ENCODE measurements at places on chromosomes 11 and 22.

- no peak for DNase-seq
Observed at GRCh38 chr11:66854729-66855211, 2.1 kb upstream of the LRFN4 start.

- no peak for DNase-seq
Observed at GRCh38 chr11:120858740-120859139, 165.2 kb upstream of the TBCEL start.

DNA sequence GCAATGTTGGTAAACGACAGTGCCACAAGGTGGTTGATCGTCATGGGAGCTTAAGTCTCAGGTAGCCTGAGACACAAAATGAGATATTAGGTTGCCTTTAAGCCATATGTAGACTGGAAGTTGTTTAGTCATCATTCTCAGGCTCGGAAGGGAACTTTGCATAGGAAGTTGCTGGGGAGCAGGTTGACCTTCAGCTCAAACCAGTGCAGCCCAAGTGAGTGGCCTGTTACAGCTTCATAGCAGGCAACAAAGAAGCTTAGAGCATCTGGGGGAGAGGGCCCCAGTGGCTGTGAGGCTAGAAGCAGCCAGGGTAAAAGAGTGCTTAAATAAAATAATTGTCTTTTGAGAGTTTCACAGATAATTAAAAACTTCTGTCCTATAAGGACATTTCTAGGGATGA is 404.0 kb downstream of the GUCY1A2 start:
- DNase-seq = no peak

- DNase-seq = no peak
Observed at GRCh38 chr11:45646275-45646927, 19.0 kb downstream of the CHST1 start.

GRCh38 chr11:88117281-88117858 is 57.9 kb downstream of the RAB38 start:
- no peak for DNase-seq

GRCh38 chr11:84721561-84721961 is 905.6 kb downstream of the DLG2 start:
- DNase-seq = no peak

DNA sequence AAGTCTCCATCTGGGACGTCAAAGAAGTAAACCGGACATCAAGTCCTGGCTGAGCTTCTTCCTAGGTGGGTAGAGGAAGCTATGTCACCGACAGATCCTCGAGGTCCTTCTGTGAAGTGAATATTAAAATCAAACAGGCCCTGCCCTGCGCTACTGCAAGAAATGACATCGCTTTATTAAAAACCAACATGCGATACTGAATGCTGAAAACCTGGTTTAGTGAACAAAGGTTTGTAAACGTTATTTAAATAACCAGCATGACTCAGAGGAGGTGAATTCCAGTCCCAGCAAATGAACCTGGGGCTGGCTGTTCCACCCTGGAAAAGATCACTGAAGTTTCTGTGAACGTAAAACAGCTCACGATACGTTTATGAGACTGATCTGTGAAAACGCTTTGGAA is 645 bp downstream of the RTCB start:
- no peak for DNase-seq

GRCh38 chr11:4048340-4048739 is 46.3 kb upstream of the RRM1 start:
- DNase-seq = no peak

GRCh38 chr11:64490562-64491216 is 100.3 kb upstream of the SLC22A12 start:
- DNase-seq = no peak

DNA sequence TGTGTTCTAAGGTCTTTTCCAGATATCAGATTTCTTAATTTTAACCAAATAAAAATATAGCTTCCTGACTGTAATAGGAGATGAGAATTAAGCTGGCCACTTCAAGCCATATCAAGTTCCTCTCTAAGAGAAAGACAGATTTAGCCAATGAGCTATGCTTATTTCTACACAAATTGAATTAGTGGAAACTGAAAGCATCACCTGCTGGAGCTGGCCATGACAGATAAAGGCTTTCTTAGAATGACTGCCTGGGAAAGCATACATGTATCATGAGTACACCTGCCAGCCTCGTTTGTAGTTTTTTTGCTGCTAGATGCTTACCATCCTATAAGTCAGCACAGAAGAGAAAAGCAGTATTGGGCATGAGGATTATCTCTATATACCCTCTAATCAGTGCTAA is 53.5 kb upstream of the DBX1 start:
- DNase-seq = no peak

DNA sequence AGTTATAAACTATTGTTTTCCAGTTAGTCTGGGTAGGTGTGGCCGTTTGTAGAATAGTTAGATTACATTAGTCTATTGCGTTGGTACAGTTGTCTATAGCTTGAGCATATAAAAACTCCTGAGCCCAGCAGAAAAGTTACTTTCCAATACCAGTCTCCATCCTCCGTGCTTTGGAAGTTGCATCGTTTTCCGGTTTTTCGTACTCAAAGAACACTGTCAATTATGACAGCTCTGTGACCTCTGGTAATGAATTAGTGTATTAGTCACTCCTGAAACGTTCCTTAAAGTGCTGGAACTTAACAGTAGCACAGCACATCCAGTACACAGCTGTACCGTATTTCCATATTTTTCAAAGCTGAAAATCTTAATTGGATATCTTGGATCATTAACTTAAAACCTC is 808 bp upstream of the MSANTD2 start:
- DNase-seq = no peak

GRCh38 chr22:30310881-30311771 is 15.6 kb downstream of the TBC1D10A start:
- DNase-seq = no peak

- DNase-seq = no peak
Observed at GRCh38 chr11:26483108-26483507, 89.0 kb downstream of the MUC15 start.

DNA sequence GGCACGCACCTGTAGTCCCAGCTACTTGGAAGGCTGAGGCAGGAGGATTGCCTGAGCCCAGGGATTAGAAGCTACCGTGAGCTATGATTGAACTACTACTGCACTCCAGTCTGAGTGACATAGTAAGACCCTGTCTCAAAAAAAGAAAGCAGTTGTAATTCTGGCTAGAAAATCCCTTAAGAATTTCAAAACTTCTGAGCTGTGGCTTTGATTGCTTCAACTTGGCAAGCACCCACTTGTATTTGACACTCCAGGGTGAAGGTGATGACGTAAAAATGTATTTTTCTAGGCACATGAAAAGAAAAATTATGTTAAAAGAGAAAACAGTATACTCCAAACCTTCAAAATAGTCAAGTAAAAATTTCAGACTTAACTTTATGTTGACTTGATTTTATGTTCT is 23.6 kb upstream of the ALKBH3 start:
- DNase-seq = no peak

DNA sequence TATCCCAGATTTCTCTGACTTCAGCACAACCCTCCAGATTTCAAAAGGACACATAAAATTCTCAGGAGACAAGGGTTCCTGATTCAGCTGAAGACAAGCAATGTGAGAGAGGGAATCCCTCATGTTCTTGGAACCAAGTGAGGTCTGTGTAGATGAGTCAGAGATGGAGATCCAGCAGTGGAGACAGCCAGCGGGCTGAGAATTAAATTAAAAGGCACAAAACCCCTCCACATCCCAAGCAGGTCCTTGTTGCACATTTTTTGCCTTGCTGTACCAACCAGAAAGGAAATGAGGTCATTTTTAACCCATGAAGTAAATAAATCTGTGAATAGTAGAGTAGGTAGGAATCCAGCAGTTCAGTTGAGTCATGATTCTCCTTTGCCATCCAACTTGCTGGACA is 9.7 kb downstream of the MTNR1B start:
- no peak for DNase-seq

- DNase-seq = no peak
Observed at GRCh38 chr11:69808667-69809086, 10.5 kb downstream of the FGF3 start.

GRCh38 chr22:41478891-41479521 is 10.1 kb downstream of the ACO2 start:
- DNase-seq = no peak

- DNase-seq = no peak
Observed at GRCh38 chr11:11057472-11057854, 199.6 kb upstream of the ZBED5 start.

GRCh38 chr11:72072348-72072747 is 8.0 kb downstream of the NUMA1 start:
- no peak for DNase-seq

DNA sequence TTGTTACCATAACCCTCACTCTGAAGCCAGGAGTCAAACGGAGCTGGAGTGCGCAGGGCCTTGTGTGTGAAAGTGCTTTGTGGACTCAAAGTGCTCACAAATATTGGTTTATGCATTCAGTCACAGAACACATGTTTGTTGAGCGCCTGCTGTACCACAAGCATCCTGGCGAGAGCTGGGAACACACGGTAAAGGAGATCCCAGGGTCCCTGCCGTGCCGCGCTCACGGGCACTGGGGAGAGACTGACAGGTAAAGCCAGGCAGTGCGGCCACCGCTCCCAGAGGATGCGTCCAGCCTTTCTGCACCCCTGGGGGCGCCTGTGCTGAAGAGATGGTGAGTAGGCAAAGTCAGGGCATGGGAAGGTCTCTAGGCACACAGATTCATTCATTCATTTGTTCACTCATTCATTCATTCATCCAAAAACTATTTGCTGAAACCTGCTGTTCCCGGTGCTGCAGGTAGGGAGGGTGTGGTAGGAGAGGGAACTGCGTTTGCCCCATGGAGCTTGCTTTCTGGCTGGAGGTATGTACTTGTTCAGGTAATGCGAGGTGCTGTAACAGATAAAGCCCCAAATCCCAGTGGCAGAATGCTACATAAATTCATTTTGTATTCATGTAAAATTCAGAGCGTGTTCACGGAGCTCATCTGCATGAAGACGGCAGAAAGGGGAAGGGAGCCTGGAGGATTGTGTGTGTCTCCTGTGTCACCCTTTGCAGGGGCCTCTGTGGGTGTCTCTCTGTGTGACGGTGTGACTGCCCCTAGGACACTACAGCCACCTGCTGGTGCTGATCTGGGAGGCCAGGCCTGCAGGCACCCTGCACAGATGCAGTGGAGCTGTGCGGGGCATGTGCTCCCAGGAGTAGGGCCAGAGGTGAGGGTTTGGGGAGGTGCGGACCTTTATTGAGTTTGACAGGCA is 167.0 kb upstream of the B3GAT1 start:
- no peak for DNase-seq

GRCh38 chr11:91585035-91585801 is 639.4 kb upstream of the FAT3 start:
- no peak for DNase-seq

- DNase-seq = no peak
Observed at GRCh38 chr11:27470826-27471588, 1.6 kb downstream of the LGR4 start.

DNA sequence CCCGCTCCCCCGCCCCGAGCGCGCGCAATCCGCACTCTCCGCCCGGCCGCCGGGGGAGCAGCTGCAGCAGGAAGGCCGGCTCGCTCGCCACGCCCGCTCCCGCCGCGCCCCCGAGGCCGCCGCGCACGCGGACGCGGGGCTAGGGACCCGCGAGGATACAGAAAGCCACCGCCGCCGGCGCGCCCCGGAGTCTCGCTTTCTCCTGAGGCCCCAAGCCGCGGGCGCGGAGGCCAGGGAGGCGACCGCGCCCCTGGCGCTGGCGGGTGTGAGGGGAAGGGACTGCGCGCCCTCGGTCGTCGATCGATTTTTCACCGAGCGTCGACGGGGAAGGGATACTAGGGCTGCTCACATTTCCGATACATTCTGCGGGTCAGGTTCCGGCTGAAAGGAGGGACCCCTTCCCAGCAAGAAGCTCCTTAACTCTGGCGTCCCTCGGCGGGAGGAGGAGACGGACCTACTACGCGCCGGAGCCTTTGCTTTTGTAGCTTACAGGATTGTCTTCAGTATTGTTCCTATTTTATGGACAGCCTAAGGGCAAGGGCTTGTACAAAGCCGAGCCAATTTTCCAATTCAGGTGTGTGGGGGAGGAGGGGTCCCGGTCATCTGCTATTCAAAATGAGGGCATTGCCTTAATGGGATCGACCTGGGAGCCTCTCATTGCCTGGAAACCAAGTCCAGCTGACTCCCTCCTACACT is 416 bp upstream of the GAB2 start:
- DNase-seq = peak; percentile 75

GRCh38 chr11:22044126-22044525 is 148.8 kb upstream of the ANO5 start:
- no peak for DNase-seq

DNA sequence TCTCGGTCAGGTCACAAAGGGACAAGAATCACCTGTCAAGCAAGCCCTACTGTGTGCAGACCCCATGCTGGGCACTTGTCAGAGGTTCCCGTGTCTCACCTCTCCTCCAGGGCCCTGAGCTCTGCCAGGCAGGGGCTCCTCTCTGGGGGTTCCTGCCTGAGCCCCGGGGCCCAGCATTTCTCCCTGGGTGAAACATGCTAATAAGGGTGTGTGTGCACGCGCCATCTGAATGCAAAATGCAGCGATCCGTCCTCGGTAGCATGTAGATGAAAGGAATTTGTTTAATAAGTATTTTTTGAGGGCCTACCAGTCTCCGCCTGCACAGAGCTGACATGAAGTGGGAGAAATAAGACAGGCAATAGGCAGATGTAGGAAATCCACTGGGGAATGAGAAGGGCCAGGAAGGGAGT is 5.8 kb downstream of the ELFN2 start:
- no peak for DNase-seq

DNA sequence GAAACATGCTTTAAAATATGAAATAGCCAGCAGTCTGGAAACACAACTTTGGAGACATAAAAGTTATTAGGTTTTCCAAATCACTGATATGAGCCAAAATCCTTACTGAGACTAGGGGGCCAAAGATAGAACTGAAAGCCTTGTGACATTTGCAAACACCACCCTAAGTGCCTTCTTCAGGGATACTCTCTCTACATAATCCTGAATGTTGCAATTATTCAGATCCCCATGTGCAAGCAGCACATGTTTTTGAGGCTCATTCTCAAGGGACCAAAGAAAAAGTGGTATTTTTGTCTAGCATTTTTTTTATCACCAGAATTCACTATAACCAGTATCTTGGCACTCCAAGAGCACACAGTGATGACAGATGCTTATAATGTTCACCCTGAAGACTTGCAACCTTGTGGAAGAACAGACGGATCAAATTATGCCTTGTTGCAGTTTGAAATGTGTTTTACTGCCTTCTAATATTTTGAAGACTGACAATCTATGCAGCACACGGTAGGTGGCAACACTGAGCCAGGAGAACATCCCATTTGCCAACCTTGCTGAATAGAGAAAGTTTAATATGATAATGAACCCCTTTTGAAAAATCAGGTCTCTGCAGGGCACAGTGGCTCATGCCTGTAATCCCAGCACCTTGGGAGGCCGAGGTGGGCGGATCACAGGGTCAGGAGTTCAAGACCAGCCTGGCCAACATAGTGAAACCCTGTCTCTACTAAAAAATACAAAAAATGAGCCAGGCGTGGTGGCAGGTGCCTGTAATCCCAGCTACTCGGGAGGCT is 78.5 kb downstream of the PLEKHA7 start:
- DNase-seq = no peak

DNA sequence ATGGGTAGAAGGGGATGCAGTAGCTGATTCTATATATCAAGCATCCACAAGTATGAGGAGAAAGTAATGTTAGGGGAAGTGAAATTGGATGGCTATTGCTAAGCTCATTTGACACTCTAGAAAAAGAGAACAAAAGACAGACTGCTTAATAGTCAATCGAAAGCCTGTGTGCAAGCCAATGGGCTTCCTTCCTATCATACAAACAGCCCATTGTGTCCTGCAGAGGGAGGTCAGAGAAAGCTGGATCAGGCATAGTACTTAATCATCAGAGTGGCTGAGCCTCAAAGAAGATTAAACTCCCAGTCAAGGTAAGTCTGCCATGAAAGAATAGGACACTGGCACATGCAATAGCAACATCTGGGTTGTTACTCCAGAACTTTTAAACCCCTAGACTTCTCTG is 50.9 kb upstream of the PGR start:
- no peak for DNase-seq
